Activated CD4-positive, alpha-beta T cell treated with anti-CD3 and anti-CD28 coated beads, Interleukin-2, amount 50 U/mL, for 16 hours (primary cell): ENCODE measurements at places on chromosomes 2 and 18.
A peak's percentile ranks its signal among the peaks of the same experiment; 100 is the strongest.

- DNase-seq = no peak
Measured at GRCh38 chr2:227865291-227865690, 6.1 kb upstream of the DAW1 start.

GRCh38 chr18:62524440-62525200, 1.8 kb downstream of the ZCCHC2 start:
- peak; percentile 65 for DNase-seq

GRCh38 chr2:32377928-32378327, 21.1 kb downstream of the BIRC6 start:
- no peak for DNase-seq

- DNase-seq = no peak
Measured at GRCh38 chr2:183113630-183114029, 10.6 kb upstream of the NUP35 start.

- DNase-seq = no peak
Measured at GRCh38 chr2:240423788-240424191, 11.7 kb upstream of the GPC1 start.

DNA sequence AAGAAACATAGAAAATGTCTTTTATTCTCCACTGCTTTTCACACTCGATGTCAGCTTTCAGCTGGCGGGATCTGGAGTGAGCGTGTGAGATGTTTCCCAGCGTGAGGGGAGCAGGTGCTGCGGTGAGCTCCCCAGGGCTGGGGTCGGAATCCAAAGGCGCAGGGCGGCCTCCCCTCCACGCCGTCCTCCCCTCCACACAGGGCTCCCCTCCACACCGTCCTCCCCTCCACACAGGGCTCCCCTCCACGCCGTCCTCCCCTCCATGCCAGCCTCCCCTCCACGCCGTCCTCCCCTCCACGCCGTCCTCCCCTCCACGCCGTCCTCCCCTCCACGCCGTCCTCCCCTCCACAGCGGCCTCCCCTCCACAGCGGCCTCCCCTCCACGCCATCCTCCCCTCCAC, 26.9 kb upstream of the KCNG2 start:
- no peak for DNase-seq

DNA sequence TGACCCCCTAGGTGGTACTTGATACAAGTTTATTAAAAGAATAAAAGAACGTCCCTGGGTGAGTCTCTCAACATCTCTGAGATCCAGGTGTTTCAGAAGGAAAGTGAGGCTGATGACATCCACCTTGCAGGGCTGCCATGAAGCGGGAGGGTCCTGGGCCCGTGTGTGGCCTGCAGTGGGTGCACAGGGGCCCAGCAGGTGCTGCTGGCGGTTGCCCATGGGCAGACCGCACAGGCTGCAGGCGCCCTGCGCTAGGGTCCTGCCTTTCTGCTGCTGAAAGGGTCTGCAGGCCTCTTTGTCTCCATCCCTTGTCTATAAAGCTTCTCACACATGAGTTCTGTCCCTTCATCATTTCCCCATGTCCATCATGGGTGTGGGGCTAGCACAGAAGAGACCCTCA, 247.0 kb downstream of the TFCP2L1 start:
- no peak for DNase-seq

- DNase-seq = no peak
Measured at GRCh38 chr2:70664525-70664924, 103.5 kb downstream of the ADD2 start.

DNA sequence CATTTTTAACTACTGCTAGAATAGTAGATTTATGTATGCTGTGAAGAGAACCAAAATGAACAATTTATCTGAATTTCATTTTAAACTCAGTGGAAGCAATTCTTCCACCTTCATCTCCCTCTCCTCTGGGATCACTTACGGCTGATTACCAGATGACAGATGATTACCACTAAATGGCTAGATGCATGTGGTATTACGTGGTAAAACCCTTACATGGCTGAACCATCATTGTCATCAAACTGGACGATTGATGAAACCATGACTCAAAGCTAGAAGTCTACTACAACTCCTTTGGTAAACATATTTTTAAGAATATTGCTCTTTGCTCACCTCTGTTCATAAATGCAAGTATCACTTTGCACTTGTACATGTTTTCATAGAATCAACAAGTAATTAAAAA, 48.5 kb upstream of the DOCK10 start:
- DNase-seq = no peak

GRCh38 chr2:24176326-24176725, 1.5 kb downstream of the FAM228A start:
- DNase-seq = no peak

DNA sequence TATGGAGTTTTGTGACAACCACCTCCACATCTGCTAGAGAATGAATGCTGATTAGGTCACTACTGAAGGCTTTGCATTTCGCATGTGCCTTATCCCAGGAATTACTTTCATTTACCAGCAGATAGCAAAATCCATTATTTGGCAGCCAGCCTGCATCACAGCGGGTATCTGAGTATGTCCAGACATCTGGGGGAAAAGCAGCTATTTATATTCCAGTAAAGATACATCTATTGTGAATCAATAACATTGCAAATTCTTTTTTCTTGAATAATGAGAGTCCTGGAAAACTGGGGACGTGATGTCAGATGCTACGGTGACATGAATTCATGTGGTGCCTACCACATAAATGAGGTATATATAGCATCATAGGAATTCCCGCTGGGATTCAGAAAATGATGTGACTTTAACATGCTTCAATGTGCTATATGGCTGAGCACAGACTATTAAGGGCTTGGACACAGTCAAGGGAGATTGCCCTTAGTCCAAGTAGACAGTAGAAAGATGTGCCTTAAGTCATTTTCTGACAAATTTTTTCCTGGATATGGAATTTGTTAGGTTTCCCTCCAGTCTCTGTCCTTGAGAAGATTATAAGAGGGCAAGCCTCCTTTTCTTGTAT, 84.2 kb upstream of the CD302 start:
- DNase-seq = no peak

DNA sequence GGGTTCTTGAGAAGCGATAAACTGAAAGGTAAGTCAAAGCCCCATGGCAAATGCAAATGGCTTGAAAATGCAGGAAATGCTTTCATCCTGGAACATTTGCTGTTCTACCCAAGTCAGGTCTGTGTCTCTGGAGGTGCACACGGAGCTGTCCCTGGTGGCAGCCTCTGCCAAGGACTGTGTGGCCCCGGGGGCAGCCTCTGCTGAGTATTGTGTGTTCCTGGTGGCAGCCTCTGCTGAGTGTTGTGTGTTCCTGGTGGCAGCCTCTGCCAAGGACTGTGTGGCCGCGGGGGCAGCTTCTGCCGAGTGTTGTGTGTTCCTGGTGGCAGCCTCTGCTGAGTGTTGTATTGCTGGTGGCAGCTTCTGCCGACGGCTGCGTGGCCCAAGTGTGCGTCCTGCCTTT, 135.6 kb upstream of the ALKAL2 start:
- DNase-seq = no peak

- DNase-seq = no peak
Measured at GRCh38 chr2:134123332-134123731, 130.5 kb upstream of the MGAT5 start.

GRCh38 chr2:127646487-127647241, 711 bp downstream of the GPR17 start:
- no peak for DNase-seq

GRCh38 chr2:186962085-186962747, 113.2 kb upstream of the ZSWIM2 start:
- DNase-seq = no peak

DNA sequence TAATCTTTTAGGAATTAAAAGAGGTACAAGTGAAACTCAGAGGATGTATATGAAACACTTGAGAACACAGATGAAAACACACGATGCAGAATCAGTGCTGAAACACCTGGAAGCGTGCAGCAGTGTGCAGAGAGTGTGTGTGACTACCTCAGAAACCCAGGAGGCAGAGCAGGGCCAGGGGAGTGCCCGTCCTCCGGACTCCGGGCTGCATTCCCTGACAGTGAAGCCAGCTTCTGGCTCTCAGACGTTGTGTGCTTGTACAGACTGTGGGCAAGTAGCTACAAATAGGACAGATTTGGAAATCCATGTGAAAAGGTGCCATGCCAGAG, 34.6 kb downstream of the ZNF407 start:
- DNase-seq = no peak

DNA sequence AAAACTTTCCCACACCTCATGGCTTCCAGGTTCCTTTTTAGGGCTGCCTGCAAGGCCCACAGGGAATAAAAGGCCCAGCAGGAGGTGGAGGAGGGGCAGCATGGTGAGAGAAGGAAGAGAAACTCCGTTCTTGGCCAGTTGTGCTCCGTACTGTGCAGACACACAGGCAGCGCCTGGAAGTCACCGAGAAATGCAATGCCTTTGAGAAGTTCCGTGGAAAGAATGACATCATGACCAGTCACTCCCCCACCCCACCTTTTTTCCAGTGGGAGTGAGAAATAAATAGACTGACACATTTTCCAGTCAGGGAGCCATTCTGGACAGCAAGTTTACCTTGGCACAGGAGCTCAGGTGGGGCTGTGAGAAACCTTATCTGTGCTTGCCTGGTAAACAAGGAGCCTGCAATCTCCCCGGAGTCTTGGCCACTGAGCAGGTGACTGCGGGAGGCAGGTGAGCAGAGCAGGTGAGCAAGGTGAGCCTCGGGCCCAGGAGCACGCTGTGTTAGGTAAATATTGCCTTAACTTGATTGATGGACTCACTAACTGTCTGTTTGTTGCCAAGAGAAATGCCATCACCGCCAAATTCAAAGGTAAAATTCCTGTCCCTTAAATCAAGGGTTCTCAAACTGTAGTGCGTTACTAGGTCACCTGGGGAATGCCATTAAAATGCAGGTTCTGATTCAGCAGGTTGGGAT, 13.5 kb upstream of the LBH start:
- no peak for DNase-seq

DNA sequence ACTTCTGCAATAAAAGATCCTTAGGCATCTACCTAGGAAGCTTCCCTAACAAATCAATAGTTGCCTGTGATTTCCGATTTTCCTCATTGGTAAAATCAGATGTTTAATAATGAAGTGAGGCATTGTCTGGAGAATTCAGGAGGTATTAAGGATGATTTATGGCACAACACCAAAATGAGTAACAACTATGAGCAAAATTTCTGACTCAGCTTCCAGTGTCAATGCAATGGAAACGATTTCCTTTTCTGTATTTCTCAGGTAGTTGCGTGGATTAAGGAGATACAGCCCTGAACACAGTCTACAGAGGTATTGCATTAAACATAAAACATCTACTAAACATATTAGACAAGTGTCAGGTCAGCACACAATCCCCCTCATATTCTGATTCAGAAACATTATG, 99.5 kb downstream of the EPB41L3 start:
- DNase-seq = no peak

- DNase-seq = no peak
Measured at GRCh38 chr2:12176623-12177454, 430.4 kb downstream of the LPIN1 start.

- DNase-seq = no peak
Measured at GRCh38 chr2:65605743-65606058, 173.3 kb upstream of the SPRED2 start.

DNA sequence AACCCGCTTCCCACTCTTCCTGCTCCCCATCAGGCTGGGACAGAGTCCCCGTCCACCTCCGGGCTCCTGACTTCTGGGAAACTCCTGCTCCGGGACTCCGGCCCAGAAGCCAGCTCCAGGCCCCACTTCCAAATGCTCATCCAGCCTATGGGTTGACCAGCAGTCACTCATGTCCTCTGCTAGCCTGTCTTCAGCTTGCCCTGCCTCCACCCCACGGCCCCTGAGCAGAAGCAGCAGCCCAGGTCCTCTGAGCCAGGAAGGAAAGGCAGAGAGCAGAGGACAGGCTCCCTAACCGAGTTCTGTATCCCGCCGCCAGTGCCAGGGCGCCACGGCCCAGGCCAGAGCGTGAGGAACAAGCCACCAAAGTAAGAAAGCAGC, 86.4 kb upstream of the ID2 start:
- DNase-seq = no peak

DNA sequence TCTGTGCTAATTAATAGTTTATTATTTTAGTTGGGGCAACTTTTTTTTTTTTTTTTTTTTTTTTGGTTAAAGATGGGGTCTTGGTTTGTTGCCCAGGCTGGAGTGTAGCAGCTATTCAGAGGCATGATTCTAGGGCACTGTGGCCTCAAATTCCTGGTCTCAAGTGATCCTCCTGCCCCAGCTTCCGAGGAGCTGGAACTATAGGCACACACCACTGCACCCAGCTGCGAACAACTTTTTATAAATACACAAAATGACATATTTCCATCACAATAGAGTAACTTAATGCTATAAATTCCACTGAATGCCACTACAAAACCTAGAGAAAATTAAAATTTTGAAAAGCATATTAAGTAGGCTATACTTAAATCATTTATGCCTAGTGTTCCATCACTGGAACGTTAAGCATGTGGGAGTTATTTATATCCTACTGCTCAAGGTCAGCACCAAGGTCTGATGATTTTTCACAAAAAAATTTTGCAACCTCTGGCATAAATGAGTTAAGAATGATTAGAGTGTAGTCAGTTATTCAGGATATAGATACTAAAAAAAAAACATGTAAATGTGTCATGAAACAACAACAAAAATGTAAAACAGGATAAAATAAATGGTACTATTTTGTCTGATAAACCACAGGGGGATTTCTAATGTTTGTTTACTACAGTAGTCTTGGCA, 46.8 kb downstream of the GFPT1 start:
- DNase-seq = no peak

DNA sequence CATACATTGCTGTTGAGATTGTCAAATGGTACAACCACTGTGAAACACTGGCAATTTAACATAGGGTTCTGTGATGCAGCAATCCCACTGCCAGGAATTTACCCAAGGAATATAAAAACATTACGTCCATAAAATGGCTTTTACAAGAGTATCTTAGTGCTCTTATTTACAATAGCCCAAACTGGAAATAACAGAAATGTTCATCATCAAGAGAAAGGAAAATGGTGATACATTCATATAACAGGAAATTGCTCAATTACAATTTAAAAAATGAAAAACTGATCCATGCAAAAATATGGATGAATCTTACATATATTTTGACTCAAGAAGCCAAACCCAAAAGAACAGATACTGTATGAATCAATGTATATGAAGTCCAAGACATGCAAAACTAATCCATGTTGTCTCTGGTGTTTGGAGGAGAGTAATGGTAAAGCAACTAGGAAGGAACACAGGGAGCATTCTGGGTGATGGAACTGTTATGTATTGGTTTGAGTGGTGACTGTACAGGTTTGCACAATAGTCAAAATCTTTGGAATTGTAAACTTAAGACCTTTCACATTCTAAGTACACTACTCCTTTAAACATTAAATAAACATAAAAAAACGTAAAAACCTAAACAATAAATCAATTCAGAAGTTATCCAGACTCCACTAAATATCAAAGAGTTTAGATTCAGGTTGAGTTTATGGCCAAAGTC, 104.8 kb upstream of the WDR75 start:
- no peak for DNase-seq

- DNase-seq = no peak
Measured at GRCh38 chr2:141513853-141514252, 617.0 kb downstream of the LRP1B start.

GRCh38 chr2:69572641-69573040, 70.9 kb downstream of the AAK1 start:
- DNase-seq = no peak

- DNase-seq = no peak
Measured at GRCh38 chr18:22840606-22841144, 92.5 kb upstream of the RBBP8 start.
